Dermis lymphatic vessel endothelial cell (primary cell): ENCODE measurements at places on chromosomes 11 and 22. TPM values are rescaled to one million over a fixed set of nuclear protein-coding genes. Genes with fewer than 3 reads are reported as not detected.

The SMTN gene
- total RNA-seq: 237 and 292 TPM in 2 replicates

The SOX10 gene
- under 0.01 TPM in 1 of 2 replicates, not detected in the other for total RNA-seq

The CCDC89 gene
- not detected in 2 replicates for total RNA-seq

The SERPING1 gene
- not detected in 2 replicates for total RNA-seq

The PLAAT5 gene
- total RNA-seq: not detected in 2 replicates

The ANGPTL5 gene
- total RNA-seq: 0.17 TPM in 1 of 2 replicates, not detected in the other

The ARHGAP42 gene
- total RNA-seq: 2.4 and 7.0 TPM in 2 replicates

The LRP4 gene
- total RNA-seq: 0.54 and 1.1 TPM in 2 replicates

The ISX gene
- not detected in 2 replicates for total RNA-seq

The MAFF gene
- 70.4 and 77.0 TPM in 2 replicates for total RNA-seq

The IL18BP gene
- 0.65 and 1.6 TPM in 2 replicates for total RNA-seq

The OR51E2 gene
- not detected in 2 replicates for total RNA-seq

The C11orf97 gene
- total RNA-seq: not detected in 2 replicates

The MOGAT2 gene
- total RNA-seq: 0.09 TPM in 1 of 2 replicates, not detected in the other

The GRM5 gene
- 0.09 and 0.11 TPM in 2 replicates for total RNA-seq

The OR51B5 gene
- total RNA-seq: 0.09 TPM in 1 of 2 replicates, not detected in the other

The C22orf39 gene
- 21.7 and 26.4 TPM in 2 replicates for total RNA-seq

The RNF169 gene
- 13.4 and 16.4 TPM in 2 replicates for total RNA-seq

The TYR gene
- not detected in 2 replicates for total RNA-seq

The PANX2 gene
- 0.22 and 0.26 TPM in 2 replicates for total RNA-seq

The NCF4 gene
- total RNA-seq: not detected in 2 replicates

The FAU gene
- 283 and 465 TPM in 2 replicates for total RNA-seq

The APLNR gene
- under 0.01 TPM in 1 of 2 replicates, not detected in the other for total RNA-seq

The SLC17A6 gene
- total RNA-seq: not detected in 2 replicates

The C11orf91 gene
- total RNA-seq: 0.09 and 0.11 TPM in 2 replicates

The PRRG4 gene
- total RNA-seq: 0.52 and 1.3 TPM in 2 replicates

The RIC3 gene
- not detected in 2 replicates for total RNA-seq

The CARD10 gene
- 50.7 and 70.0 TPM in 2 replicates for total RNA-seq

The TENM4 gene
- total RNA-seq: under 0.01 and 0.09 TPM in 2 replicates

The TSPO gene
- 233 and 274 TPM in 2 replicates for total RNA-seq

The ART1 gene
- not detected in 2 replicates for total RNA-seq

The TMEM45B gene
- total RNA-seq: 1.5 and 2.4 TPM in 2 replicates

The KRTAP5-2 gene
- not detected in 2 replicates for total RNA-seq

The POU2AF2 gene
- not detected in 2 replicates for total RNA-seq

The UBQLNL gene
- not detected in 2 replicates for total RNA-seq
